ENCODE measurements at places on chromosomes 2 and 18. TPM values are rescaled to one million over a fixed set of nuclear protein-coding genes. Genes with fewer than 3 reads are reported as not detected.
A peak's percentile ranks its signal among the peaks of the same experiment; 100 is the strongest.

The CDK5R2 gene
- 1.7 TPM for total RNA-seq

The ADNP2 gene
- total RNA-seq, result 42.6 TPM

The CPO gene
- 0.47 TPM for total RNA-seq

The SAG gene
- total RNA-seq, result not detected

The CHRNG gene
- total RNA-seq, result not detected

The SLC4A5 gene
- 3.0 TPM for total RNA-seq

The SERPINE2 gene
- 34.0 TPM for total RNA-seq

The VWC2L gene
- total RNA-seq, result 0.23 TPM

The TEX44 gene
- not detected for total RNA-seq

The AAK1 gene
- 48.0 TPM for total RNA-seq

The COX5B gene
- 142 TPM for total RNA-seq

DNA sequence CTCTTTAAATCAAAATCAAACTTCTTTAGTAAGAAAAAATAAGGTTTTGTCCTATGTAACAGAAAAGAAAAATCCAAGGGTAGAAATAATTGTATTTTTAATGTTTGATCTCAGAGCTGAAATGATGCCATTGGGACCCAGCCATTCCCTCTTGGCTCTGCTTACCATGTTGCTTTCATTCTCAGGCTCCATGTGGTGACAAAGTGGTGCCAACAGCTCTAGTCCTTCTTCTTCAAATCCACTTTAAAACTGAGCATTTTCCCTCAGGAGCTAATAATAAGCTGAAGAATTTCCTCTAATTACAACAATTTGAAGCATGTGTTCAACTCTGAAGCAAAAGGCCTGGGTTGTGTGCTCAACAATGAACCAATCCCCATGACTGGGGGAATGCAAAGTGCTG is 327.9 kb downstream of the EN1 start:
- H3K4me3 ChIP-seq, result no peak overlapping the region
- H3K4me1 ChIP-seq, result no peaks in the 10 kb centered on the region
- peaks cover 2% of the 10 kb centered on the region for H3K36me3 ChIP-seq

DNA sequence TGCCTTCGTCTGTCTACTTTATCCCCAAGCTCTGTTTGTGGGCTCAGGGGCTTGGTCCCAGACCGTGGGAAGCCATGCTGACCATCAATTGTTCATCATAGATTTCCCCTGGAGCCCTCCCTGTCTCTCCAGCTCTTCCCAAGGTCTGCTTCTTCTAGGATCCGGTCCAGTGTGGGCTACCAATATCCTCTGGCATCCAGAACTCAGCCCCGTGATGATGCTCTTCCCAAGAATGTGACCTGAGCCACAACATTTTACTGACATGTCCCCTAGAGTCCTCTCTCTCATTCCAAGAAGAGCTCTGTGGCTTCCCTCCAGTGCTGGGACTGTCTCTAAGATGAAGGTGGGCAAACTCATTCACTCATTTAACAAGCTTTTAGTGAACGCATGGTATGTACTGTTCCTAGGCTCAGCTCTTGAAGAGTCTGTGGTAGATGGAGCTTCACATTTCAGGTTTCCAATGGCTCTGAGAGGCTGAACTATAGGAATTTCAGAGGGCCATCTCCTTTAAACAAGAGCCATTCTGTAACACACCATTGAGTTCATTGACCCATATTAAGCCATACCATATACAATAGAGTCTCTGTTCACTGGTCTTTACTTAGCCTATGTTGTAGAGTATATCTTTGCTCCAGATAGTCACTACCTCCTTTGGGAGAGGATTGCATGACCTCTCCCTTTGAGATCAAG is 142.0 kb upstream of the APCDD1 start:
- H3K36me3 ChIP-seq, result no peaks in the 10 kb centered on the region
- H3K27ac ChIP-seq, result peak overlapping the region; percentile 66
- no peaks in the 10 kb centered on the region for H3K27me3 ChIP-seq
- DNase-seq, result no peak

DNA sequence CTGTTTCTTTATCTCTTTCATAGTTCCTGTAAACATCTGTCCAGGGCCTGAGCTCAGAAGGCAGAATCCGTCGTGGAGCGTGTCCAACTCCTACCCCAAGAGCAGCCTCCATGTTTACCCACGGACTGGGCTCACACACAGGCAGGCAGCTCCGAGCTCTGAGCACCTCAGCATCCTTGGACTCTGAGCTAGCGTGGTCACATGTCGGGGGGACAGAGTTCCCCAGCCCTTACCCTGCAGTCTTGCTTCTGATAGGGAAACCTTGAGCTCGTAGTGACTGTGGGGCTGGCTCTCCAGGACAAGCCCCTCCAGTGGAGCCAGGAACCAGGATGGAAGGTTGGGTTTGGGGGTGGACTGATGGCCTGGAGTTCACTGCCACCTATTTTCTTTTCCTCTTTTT is 15.1 kb upstream of the ST3GAL5 start:
- H3K36me3 ChIP-seq, result no peaks in the 10 kb centered on the region
- DNase-seq, result no peak
- H3K27me3 ChIP-seq, result no peaks in the 10 kb centered on the region

GRCh38 chr2:169069341-169069740 is at the start of gene DHRS9:
Gene DHRS9 (plus strand): TSS chr2:169069563. CDS start chr2:169081582, 12,019 bp downstream.
- H3K27me3 ChIP-seq, result no peaks in the 10 kb centered on the region
- H3K27ac ChIP-seq, result no peak within 1 kb of the TSS
- H3K4me3 ChIP-seq, result no peak within 1 kb of the TSS

GRCh38 chr2:142878031-142878678 is 691 bp downstream of the KYNU start:
- H3K4me1 ChIP-seq, result no peaks in the 10 kb centered on the region
- H3K27me3 ChIP-seq, result no peaks in the 10 kb centered on the region
- no peak overlapping the region for H3K4me3 ChIP-seq

DNA sequence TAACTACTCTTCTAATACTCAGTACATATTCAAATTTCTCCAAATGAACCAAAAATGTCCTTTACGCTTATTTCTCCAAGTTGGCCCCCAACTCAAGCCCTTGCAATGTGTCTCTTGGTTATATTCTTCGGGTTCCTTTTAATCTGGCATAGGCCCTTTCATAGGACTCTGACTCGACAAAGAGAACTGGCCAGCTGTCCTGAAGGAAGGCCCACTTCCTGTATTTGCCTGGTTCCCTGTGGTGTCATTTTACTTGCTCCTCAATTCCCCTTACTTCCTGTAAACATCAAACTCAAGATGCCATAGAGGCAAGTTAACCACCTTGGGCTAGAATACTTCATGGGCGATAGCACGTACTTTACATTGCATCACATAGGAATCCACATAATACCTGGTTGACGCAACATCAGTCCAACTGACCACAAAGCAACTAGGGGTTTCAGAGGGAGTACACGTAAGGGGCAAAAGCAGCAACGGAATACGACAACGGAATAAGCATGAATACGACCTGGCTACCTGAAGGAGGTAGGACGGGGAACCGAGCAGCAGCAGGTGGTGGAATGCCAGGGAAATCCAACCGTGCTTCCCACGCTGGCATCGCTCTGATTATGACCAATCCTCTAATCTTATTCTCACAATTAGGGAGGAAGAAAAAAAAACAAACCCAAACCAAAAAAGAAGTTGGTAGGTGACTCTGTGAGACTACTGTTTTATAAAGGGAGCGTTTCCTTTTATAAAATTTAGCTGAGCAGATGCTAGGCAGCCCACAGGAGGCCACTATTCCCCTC is 823 bp upstream of the GORASP2 start:
- DNase-seq, result no peak
- peak overlapping the region; percentile 85 for H3K4me3 ChIP-seq
- no peaks in the 10 kb centered on the region for H3K27me3 ChIP-seq
- peaks cover 8% of the 10 kb centered on the region for H3K36me3 ChIP-seq
- peaks cover 39% of the 10 kb centered on the region for H3K4me1 ChIP-seq

DNA sequence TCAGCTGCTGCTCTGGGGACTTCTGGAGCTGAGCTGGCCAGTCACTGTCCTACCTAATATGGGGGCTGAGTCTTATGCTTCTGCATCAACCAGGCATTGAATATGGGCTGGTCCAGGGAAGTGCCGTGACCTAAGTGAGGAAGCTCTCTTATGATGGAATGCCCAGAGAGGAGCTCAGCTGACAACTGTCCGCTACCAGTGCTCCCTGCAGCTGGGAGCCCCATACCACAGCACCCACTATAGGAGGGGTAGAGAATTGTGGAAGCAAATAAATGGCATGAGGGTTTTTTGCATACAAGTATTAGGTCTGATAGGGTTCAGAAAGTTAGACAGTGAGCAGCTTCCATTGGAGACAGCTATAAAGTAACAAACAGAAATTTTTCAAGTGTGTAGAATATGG is 4.5 kb downstream of the TIMM21 start:
- peak overlapping the region; percentile 38 for H3K4me3 ChIP-seq
- peaks cover 3% of the 10 kb centered on the region for H3K36me3 ChIP-seq

GRCh38 chr2:96868555-96869280 is 1.2 kb downstream of the SEMA4C start:
- peak; percentile 82 for DNase-seq
- no peaks in the 10 kb centered on the region for H3K27me3 ChIP-seq
- peaks cover 36% of the 10 kb centered on the region for H3K4me1 ChIP-seq
- H3K4me3 ChIP-seq, result peak overlapping the region; percentile 94
- H3K27ac ChIP-seq, result peak overlapping the region; percentile 96

GRCh38 chr2:554444-554843 is 122.8 kb downstream of the TMEM18 start:
- H3K27ac ChIP-seq, result no peak overlapping the region
- H3K27me3 ChIP-seq, result peaks cover 6% of the 10 kb centered on the region
- H3K4me3 ChIP-seq, result no peak overlapping the region
- no peaks in the 10 kb centered on the region for H3K36me3 ChIP-seq
- peaks cover 25% of the 10 kb centered on the region for H3K4me1 ChIP-seq
- no peak for DNase-seq

DNA sequence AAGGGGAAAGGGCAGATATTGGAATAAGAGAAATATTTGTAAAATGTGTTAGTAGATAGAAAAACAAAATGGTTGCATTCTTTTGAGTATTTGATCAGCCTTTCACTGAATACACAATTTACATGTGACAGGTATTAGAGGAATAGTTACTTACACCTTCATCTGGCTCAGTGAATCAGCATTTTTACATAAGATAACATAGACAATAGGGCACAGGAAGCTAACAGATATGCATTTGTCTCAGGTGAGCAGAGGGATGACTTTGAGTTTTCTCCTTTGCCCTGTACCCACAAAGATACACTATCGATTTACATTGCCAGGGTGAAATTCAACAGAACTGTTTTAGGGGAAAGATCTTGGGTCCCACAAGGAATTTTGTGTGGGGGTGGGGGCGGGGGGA is 373.1 kb upstream of the NETO1 start:
- H3K27me3 ChIP-seq, result no peaks in the 10 kb centered on the region

DNA sequence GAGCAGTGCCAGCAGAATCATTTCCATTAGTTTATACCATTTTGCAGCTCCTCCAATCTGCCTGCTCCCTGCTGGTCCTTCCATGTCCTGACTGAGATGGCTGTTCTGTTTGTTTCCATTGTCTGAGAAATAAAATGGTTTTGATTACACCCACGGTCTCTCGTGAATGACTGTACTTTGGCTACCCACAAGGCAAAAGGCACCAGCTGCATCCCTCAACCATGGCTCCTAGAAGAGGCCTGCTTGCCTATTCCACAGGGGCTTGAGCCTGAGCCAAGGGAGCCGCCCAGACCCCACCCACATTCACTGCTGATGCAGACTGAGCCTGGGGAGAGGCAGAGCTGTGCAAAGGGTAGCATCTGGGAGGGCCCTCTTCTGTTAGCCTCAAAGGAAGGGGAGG is 31.2 kb downstream of the MARCHF4 start:
- peaks cover 34% of the 10 kb centered on the region for H3K4me1 ChIP-seq
- DNase-seq, result no peak
- H3K27me3 ChIP-seq, result no peaks in the 10 kb centered on the region

- H3K4me3 ChIP-seq, result no peak overlapping the region
- no peak for DNase-seq
- H3K27me3 ChIP-seq, result no peaks in the 10 kb centered on the region
These were observed 296.0 kb downstream of the PLCL1 start for GRCh38 chr2:198100346-198100745.

DNA sequence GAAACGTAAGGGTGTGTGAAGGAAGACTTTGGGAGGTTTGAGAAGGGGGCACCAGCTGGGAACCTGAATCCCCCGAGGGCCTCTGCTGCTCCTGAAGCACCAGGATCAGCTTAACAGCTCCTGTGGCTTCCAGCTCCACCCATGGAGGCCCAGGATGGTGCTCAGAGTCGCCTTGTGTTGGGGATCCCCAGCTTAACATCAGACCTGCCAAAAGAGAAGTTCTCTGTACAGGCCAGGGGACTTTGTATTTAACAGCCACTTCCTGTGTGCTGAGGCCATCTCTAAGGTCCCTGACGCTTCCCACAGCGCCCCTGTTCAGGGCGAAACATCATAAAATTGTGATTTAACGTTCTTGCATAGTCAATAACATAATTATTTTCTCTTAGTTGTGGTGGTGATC is 77.5 kb downstream of the NCK2 start:
- H3K4me3 ChIP-seq, result no peak overlapping the region
- no peaks in the 10 kb centered on the region for H3K27me3 ChIP-seq
- H3K4me1 ChIP-seq, result peaks cover 16% of the 10 kb centered on the region
- no peak overlapping the region for H3K27ac ChIP-seq
- H3K36me3 ChIP-seq, result peaks cover 23% of the 10 kb centered on the region
- DNase-seq, result no peak

DNA sequence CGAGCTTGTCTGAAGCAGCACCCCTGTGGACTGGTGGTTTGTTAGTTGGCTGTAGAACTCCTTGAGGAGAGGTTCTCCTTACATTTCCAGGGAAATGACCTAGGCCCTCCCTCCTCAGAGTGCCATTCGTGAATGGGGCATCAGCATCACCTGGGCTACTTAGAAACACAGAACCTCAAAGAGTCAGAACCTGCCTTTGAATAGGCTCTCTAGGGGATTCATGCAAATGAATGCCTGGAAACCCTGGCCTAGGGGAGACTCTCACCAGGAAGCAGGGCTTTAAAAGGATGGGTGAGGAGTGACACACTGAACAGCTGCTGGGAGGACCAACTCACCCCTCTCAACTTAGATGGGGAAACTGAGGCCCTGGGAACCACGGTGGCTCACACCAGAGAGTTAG is 2.1 kb upstream of the MOCOS start:
- no peaks in the 10 kb centered on the region for H3K36me3 ChIP-seq
- DNase-seq, result no peak
- H3K27me3 ChIP-seq, result peaks cover 54% of the 10 kb centered on the region
- no peak overlapping the region for H3K27ac ChIP-seq
- peaks cover 33% of the 10 kb centered on the region for H3K4me1 ChIP-seq

- no peaks in the 10 kb centered on the region for H3K36me3 ChIP-seq
- no peaks in the 10 kb centered on the region for H3K27me3 ChIP-seq
- no peak for DNase-seq
- H3K4me3 ChIP-seq, result no peak overlapping the region
- peaks cover 13% of the 10 kb centered on the region for H3K4me1 ChIP-seq
These were observed 196.3 kb downstream of the MC4R start for GRCh38 chr18:60176259-60176658.

- peaks cover 29% of the 10 kb centered on the region for H3K36me3 ChIP-seq
- H3K27ac ChIP-seq, result peak overlapping the region; percentile 32
- DNase-seq, result no peak
- peaks cover 52% of the 10 kb centered on the region for H3K4me1 ChIP-seq
These were observed 110.2 kb downstream of the RNF144A start for GRCh38 chr2:7027411-7027810.

- no peak overlapping the region for H3K4me3 ChIP-seq
- DNase-seq, result no peak
- no peaks in the 10 kb centered on the region for H3K4me1 ChIP-seq
- no peak overlapping the region for H3K27ac ChIP-seq
These were observed 186.1 kb upstream of the RBMS1 start for GRCh38 chr2:160679686-160680085.

GRCh38 chr2:230900336-230900995 is 24.6 kb downstream of the GPR55 start:
- no peak overlapping the region for H3K27ac ChIP-seq
- H3K27me3 ChIP-seq, result no peaks in the 10 kb centered on the region

GRCh38 chr2:86411396-86411795 is 29.8 kb upstream of the KDM3A start:
- no peak for DNase-seq
- H3K27me3 ChIP-seq, result no peaks in the 10 kb centered on the region
- no peak overlapping the region for H3K4me3 ChIP-seq
- no peaks in the 10 kb centered on the region for H3K36me3 ChIP-seq
- H3K4me1 ChIP-seq, result peaks cover 22% of the 10 kb centered on the region

Data from neural crest cell (in vitro differentiated cells).